ENCODE measurements at places on chromosomes 2 and 18.

GRCh38 chr2:158507141-158507540 is 50.4 kb downstream of the PKP4 start:
- no peak for DNase-seq

DNA sequence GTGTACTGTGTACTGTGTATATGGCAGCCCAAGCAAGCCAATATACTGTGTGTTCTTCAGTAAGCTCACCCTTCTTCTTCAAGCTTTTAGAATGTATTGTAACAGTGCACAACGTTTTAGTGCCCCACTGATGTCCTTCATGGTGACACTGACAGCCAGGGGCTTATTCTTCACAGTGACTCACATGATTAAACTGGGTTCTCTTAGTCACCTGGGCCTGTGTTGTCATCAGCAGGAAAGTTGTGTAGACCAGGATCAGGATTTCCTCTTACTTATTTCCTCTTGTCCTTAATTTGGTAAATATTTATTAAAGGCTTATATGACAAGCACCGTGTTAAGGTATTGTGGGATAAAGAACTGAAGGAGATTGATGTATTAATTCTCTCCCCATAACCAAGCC is 67.9 kb upstream of the THOC1 start:
- no peak for DNase-seq

- no peak for DNase-seq
Observed at GRCh38 chr2:180655393-180655792, 325.0 kb upstream of the UBE2E3 start.

DNA sequence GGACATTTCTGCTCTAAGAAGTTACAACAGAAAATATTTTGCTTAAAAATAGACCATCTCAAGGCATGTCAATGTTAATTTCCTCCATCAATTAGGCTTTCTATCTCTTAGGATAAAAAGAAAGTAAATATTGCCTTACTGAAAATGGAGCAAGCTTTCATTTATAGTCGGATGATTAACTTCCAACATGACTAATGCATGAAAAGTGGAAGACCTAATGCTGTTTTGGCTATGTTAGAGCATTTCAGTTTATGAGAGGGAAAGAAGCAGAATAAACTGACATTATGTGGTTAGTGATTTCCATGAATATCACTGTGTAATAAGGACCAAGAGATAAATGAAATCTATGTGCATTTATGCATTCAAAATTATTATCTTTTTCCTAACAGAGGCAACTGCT is 475.2 kb upstream of the UBE2E3 start:
- DNase-seq, result no peak

DNA sequence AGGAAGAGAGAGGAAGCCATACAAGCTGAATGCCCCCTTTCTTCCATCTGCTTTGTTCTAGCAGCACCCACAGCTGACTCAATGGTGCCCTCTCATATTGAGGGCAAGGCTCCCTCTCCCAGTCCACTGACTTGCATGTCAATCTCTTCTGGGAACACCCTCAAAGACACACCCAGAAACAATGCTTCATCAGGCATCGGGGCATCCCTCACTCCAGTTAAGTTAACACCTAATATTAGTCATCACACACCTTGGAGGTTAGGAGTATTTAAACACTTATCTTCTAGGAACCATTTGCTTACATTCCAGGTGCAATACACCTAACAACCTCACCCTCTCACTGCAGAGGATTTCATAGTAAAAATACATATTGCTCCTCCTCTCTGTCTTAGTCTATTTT is 993.5 kb upstream of the DDX18 start:
- DNase-seq, result no peak

DNA sequence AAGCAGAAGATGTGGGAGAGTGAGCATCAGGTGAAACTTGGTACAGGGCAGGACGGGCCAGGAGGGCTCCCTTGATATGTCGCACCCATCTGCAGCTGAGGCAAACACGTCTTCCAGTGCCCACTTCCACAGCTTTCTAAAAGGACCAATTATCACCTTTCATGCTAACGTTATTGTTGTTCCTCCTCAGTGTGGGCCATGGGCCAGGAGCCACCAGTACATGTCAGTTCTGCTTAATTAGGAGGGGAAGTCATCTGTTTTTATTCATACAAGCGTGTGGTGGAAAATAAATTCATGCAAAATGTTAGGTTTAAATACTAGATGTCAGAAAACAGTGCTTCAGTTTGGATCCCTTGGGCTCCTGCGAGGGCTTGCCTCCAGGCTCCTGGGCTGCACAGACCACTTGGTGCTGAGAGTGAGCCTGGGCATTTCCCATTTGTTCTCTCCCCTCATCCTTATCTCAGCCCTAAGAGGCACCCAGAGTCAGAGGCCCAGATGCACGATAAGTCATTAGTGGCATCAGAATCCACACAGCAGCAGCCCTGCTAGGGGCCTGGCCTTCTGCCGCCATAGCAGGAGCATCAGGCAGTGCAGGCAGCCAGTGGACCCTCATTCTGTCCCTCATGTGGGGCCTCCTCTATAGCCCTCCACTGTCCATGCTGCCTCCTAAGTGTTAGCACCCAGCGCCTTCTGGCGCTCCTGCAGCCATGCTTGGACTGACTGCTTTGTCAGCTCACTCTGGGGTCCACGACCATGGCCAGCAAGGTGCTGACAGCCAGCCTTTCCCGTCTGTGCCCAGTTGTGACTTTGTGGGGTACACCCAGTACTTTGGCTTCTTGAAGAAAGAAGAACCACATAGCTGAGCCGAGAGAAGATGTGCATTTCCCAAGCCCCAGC is 539.8 kb upstream of the RAB6C start:
- no peak for DNase-seq

All from NCI-H187 (cell line).